ENCODE measurements at places on chromosomes 5 and 9.
A peak's percentile ranks its signal among the peaks of the same experiment; 100 is the strongest.

DNA sequence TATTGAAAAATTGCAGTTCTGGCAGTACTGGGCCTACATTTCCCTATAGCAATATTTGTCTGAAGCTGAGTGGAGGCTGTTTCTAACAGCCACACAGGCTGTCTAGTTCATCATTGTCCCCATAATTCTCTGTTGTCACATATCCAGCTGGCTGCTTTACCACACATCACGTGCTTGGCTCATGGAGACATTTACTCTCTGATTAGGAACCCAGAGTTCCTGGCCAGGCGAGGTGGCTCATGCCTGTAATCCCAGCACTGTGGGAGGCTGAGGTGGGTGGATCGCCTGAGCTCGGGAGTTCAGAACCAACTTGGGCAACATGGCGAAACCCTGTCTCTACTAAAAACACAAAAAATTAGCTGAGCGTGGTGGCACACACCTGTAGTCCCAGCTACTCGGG is 81.4 kb downstream of the PGM5 start:
- no peak for DNase-seq

DNA sequence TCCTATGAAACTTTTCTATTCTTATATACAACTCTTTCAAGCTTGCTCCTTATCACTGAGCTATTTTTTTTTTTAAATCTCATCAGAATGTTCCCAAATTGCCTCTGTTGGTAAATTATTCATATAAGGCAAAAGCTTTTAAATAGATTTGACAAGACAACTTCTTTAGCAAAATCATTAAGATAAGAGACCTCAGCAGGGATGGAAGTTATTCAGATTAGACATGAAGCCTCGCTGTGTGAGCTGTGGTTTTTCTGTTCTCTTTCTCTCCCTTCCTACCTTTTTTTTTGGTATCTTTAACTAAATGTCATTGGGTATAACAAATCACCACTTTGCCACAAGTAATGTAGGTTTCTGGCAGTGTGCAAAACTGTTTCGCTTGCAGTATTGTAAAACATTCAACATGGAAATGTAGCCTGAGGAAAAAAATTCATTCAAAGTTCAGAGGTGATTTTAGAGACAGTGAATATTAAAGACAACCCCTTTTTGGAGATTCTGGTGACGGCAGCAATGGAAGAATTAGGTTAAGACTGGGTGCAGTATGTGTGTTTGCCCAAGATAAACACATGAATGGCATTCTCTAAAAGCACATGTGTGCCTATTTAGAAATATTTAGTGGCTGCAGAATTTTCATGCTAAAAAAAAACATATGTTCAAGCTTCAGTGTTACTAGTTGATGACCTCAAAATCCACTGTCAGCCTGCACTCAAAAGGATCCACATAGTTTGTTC is 467.1 kb downstream of the ZNF608 start:
- no peak for DNase-seq

- no peak for DNase-seq
These were observed 14.5 kb upstream of the CAMSAP1 start for GRCh38 chr9:135921749-135922310.

DNA sequence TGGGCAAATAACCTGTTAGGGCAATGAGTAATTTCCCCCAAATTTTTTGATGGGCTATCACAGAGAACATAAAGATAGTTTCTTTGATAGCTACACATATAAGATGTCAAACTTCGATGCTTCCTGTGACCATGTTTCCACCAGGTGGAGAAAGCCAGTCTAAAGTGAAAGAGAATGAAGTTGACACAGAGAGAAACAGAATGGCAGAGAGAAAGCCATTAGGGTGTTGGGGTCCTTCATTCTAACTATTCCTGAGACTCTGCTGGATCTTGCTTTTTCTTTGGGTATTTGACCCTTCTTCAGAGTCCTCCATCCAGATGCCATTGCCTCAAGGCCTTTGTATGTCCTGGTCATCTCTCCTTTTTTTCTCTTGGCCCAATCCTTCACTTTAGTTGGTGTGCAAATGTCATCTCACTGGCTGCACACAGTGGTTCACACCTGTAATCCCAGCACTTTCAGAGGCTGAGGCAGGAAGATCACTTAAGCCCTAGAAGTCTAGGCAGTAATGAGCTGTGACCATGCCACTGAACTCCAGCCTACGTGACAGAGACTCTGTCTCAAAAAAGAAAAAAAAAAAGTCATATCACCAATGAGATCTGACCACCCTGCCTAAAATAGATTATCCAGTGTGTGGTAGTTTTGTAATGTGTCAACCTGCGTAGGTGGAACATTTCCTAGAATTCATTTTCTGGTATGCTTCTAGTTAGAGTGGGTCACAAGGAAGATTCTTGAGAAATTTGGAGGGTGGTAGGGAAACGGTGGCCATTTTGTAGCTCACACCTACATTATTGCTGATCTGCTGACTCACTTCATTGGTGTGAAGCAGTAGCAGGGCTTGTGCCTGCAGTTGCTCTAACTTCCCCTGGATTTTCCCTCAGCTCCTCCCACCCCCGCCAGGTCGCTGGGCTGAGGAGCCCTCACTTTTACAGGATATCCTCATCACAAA is 20.8 kb upstream of the KIF2A start:
- DNase-seq, result no peak

GRCh38 chr5:137501846-137502406 is 2.8 kb upstream of the SPOCK1 start:
- peak; percentile 51 for DNase-seq

DNA sequence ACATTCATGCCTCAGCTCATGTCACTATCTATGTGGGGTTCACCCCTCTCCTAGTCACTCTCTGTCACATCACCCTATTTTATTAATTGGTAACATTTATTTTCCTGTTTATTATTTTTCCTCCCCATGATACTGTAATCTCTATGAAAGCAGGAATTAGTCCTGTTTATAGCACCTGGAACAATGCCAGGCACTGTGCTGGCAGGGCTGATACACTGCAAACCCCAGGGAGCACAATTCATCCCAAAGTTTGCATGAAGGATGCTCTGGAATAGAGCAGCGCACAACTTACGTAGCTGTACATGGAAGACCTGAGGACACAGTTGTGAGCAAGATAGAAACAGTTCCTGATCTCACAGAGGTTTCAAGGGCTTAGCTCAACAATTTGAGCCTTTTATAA is 103.2 kb downstream of the NSG2 start:
- no peak for DNase-seq

DNA sequence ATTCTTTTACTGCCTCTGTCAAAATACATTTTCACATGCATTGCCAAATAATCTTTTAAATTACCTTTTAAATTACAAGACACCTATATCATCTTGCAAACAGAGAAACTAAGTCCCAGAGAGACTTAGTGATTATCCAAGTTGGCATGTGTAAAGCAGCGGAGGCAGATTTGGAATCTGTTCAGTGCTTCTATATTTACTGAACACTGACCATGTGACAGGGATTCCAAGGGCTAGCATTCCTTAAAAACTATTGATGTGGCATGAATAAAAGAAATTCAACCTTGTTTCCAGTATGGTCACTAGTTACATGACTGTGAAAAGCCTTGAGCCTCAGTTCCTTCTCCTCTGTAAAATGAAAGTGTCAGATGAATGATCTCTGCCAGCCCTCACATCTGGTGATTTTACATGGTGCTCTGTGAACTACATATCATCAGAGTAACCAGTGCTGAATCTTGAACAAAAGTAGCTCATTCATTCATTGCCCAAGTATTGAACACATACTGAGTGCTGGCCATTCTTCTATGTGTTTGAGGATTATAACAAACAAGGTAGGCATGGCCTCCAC is 71.9 kb upstream of the PPP1R2B start:
- DNase-seq, result no peak

- DNase-seq, result no peak
These were observed 7.9 kb upstream of the HACD4 start for GRCh38 chr9:21039302-21039701.

GRCh38 chr5:35644543-35644942 is 26.9 kb downstream of the SPEF2 start:
- no peak for DNase-seq

DNA sequence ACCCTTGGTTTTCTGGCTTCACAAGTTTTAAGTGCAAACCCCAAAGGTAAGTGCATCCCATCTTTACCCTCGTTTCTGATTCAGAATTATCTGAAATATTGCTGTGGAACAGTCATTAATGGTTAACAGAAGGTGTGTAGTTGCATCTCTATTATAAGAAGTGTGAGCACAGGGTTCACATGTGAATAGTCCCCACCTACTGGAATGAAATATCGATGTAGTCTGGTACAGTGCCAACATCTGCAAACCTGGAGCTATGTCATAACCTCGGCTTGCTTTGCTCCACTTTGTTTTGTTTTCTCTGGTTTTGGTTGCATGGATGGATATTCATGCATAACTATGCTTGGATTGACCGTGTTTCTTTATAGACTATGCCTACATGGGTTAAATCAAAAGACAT is 12.6 kb downstream of the HTR4 start:
- DNase-seq, result no peak

- peak; percentile 9 for DNase-seq
These were observed 1.8 kb upstream of the MAML1 start for GRCh38 chr5:179730852-179731251.

DNA sequence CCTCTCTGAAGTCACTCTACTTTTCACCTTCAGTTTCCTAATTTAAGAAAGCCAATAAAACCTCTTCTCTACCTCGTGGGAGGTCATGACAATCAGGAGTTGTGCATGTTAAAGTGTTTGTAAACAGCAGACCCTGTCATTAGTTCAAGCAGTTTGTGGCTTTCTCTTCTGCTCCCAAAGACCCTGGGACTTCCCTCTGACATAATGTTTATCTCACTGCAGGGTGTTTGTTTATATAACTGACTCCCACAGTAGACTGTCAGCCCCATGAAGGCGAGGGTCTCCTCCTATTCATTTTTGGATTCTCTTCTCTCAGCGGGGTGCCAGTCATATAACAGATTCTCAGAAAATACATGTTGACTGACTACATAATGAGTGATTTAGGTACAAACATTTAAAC is 360.0 kb upstream of the ZNF462 start:
- DNase-seq, result no peak

GRCh38 chr9:37902796-37903646 is 906 bp downstream of the SLC25A51 start:
- DNase-seq, result peak; percentile 45

DNA sequence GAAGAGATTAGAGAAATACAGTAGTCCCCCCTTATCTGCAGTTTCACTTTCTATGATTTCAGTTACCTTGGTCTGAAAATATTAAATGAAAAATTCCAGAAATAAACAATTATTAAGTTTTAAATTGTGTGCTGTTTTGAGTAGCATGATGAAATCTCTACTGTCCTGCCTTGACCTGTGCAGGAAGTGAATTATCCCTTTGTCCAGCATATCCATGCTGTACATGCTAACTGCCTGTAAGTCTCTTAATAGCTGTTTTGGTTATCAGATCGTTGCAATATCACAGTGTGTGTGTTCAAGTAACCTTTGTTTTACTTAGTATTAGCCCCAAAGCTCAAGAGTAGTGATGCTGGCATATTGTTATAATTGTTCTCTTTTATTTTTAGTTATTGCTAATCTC is 11.2 kb upstream of the JAK2 start:
- DNase-seq, result no peak

DNA sequence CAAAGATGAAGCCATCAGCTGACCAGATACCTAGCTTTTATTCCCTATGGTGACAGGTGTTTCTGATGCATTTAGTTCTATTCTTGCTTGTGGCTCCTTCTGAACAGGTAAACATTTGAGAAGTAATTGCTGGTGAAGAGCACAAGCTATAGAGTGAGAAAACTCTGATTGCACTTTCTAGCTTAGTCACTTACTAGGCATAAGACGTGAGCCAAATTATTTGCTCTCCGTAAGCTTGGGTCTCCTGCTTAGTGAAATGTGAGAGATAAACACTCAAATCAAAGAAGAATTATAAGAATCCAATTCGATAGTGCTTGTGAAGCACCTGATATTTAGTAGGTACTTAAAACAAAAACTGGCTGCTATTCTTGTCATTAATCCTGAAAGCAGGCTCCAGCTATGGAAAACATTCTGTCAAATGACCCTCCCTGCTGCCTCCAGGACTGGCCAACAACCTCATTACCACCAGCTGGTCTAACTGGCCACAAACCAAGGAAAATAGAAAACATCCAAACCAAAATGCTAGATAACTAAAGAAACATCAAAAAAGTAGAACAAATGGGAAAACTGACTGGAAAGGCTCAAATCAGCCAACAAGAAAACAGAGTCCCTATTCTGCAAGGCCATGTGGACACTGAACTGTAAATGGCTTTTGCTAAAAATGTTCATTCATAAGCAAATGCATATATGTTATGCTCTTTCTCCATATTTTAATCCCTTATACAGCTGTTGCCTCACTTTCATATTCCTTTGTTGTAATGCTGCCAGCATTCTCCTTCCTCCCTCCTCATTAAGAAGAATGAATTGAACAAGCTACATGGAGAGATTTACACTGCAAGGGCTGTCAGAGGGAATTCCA is 616.1 kb downstream of the DTWD2 start:
- no peak for DNase-seq

DNA sequence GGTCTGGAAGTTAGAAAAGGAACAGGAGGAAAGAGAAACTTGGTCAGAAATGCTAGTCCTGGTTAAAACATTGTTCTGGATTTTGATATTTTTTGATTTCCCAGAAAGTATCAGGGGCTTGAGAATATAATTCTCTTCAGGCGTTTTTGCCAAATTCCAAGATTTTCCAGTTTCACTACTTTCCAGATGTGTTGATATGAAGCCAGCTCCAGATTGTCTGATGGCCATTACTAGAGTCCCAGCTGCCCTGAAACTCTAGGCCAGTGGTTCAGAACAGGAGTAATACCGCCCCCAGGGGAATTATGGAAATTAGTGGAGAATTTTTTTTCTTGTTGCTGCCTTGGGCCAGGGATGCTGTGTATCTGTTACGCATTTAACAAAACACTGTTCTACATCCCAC is 88.6 kb downstream of the KCNN2 start:
- peak; percentile 45 for DNase-seq

GRCh38 chr5:88657906-88658775 is 224.8 kb downstream of the MEF2C start:
- DNase-seq, result no peak

- no peak for DNase-seq
These were observed 186.5 kb downstream of the ERCC6L2 start for GRCh38 chr9:96062031-96062430.

GRCh38 chr5:150320044-150320613 is 17.4 kb upstream of the ARSI start:
- peak; percentile 92 for DNase-seq
